T-helper 17 cell (primary cell): ENCODE measurements at places on chromosomes 3 and 15. TPM values are rescaled to one million over a fixed set of nuclear protein-coding genes. Genes with fewer than 3 reads are reported as not detected.

GRCh38 chr3:52546111-52546901, 9.9 kb downstream of the UQCC5 start:
- no peak for DNase-seq

DNA sequence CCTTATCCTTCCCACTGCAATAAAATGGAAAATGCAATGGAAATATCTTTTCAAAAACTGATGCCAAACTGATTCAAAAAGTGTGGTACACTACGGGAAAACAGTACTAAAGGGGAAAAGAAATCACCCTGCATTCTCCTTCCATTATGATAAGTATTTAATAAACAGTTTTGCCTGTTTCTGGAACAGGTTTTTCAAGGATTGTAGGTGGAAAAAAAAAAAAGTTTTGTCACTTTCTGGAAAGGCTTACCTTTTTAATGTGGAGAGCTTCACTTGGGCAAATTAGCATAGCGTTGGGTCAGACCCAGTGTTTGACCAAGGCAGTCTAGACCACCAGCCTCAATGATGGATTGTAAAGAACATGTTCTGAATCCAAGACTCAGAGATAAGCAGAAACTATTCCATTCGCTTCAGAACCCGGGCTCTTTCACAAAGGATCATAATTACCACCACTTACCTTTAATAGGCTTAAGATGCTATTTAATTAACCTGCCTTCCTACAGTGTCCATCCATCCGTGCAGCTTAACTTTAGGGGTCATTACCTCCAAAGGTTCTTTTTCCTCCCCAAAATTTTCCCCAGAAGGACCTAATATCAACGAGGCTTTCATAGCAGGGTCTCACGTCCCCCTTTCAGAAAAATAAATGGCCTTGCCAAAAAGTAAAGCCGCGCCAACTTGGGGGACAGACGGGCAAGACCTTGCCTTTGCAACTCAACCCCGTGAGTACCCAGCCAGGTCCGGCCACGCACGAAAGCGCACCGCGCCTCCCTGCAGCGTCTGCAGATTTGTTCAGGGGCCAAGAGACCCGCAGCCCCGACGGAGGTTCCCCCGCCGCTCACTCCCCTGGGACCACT, 1.0 kb downstream of the DCBLD2 start:
- no peak for DNase-seq

- DNase-seq, result no peak
Observed at GRCh38 chr3:123272547-123272946, 70.8 kb downstream of the SEC22A start.

The ZNF860 gene
- total RNA-seq, result not detected

GRCh38 chr3:62961874-62962556, 86.8 kb upstream of the CADPS start:
- DNase-seq, result no peak

- DNase-seq, result no peak
Observed at GRCh38 chr3:131299836-131300235, 81.7 kb upstream of the NUDT16 start.

DNA sequence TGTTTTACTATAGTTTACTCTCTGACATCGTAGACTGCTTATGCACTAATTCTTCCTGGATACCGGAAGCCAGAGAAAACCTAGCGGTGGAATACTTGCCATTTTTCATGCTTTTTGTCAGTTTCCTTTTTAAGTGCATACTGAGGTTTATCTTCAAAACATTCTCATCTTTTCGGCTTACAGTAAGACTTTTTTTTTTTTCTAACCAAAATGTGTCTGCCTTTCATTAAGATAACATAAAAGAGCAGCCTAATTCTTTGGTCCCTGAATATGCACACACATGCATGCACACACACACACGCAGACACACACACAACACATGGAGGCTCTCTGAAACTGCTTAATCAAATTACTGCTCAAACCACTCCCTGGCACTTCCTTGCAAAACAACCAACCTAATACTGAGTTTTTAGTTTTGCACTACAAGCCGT, 1.3 kb downstream of the ZNF445 start:
- no peak for DNase-seq

GRCh38 chr15:60660290-60661051, 181.5 kb upstream of the ICE2 start:
- DNase-seq, result no peak

GRCh38 chr15:48603922-48604321, 41.6 kb downstream of the FBN1 start:
- DNase-seq, result no peak

- no peak for DNase-seq
Observed at GRCh38 chr3:155303540-155304097, 10.1 kb upstream of the STRIT1 start.

The IL5RA gene
- 10.4 TPM for total RNA-seq

The PML gene
- total RNA-seq, result 47.6 TPM

The GUCA1C gene
- not detected for total RNA-seq

The CYP1A2 gene
- not detected for total RNA-seq

The LEKR1 gene
- total RNA-seq, result 0.75 TPM

DNA sequence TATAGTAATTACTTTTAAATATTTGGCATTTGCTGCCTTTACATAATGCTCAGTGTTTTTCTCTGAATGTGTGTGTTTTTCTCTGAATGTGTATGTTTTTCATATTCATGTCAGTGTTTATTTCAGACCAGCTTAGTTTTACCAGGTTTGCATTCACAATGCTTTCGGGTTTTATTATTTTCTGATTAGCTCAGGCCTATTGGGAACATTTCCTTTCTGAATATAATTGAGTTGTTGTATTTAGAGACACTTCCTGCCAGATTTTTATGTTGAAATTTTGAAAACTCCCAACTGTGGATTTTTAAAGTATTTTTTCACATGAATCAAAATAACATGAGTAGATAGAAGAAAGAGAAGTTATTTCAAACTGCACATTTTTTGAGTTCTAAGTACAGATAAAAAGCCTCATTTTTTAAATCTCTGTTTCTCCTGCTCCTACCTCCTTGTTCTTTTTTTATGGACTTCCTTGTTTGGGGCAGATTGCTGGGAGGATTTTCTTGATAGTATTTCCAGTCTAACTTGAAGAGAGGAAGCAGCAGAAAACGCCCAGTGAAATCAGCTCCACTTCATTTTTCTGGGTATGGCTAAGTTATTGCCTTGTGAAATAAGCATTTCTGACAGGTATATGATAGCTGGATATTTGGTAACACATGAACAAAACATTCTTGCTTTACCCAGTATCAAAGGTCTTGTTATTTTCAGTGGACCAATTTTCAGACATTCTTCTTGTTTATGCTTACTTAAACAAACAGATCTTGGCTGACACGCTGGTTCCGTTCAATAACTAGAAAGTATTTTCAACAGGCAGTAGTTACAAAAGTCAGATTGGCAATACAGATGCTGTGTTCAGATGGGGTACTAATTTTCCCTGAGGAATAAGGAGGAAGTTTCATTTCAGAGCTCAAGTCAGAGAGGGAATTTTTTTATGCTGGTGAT, 70.7 kb downstream of the RIOX2 start:
- DNase-seq, result no peak

DNA sequence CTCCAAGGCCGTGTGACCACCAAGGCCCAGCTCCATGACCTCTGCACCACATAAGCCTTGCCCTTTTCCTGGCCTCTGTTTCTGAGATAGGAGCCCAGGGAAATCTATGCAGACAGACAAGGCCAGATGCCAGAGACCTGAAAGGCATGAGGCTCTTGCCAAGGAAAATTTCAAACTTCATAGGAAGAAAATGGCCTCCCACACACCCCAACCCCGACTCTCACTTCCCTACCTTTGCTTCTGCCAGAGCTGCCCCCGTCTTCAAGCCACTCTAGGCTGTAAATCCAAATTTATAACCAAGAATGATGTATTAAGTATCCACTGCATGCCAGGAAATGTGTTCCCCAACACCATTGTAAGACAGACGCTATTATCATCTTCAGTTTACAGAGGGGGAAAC, 65.5 kb upstream of the HRH1 start:
- DNase-seq, result no peak

The STIMATE gene
- 41.1 TPM for total RNA-seq

- no peak for DNase-seq
Observed at GRCh38 chr3:90011131-90011530, 903.7 kb downstream of the EPHA3 start.

DNA sequence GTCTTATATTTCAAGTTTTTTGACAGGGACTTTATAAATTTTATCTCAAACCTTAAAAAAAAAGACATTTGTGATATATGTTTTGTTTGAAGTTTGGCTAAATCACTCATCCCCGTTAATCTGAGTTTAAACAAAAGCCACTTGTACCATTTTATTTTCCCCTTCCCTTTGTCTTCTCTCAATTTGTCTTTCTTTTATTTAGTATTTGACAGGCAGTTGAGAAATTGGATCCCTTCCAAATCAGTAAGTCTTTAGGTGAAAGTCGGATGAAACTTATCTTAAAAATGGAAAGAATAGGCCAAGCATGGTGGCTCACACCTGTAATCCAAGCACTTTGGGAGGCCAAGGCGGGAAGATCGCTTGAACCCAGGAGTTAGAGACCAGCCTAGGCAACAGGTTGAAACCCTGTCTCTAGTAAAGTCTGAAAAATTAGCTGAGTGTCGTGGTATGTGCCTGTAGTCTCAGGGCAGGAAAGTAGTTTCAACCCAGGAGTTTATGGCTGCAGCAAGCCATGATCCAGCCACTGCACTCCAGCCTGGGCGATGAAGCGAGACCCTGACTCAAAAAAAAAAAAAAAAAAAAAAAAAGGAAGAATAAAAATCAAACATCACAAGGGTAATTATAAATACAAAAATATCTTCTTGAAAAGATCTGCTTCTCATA, 394.6 kb upstream of the TPM1 start:
- DNase-seq, result no peak

The GCSAM gene
- 14.2 TPM for total RNA-seq

- DNase-seq, result no peak
Observed at GRCh38 chr3:179688850-179689249, 36.0 kb downstream of the USP13 start.

DNA sequence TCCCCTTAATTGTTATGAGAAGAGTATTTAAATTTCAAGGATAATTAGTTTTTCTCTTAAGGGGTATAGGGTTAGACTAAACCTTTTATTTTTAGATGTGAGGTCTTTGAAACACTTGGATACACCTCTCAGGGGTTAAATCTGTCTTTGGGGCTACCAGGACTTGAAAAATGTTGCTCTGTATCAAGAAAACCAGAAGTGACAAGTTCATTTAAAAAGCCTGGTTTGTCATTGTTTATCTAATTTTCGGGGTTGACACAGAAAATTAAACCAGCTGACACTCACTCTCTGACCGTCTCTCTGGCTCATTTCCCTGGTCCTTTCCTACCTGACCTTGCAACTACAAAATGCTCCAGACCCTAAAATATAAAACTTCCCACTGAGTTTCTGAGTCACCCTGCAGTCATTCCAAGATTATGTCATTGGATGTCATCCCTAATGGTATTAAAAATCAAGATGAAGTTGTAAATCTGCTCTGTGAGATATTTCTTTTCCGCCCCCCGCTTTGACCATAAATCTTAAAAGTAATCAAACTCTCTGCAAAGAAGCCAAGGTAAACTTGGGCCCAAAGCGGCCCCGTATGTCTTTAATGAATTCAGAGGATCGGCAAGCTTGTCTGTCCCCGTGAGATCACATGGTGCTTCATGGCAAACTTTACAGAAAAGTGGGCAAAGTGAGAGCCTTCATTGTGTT, 32.9 kb upstream of the SKOR1 start:
- no peak for DNase-seq

- no peak for DNase-seq
Observed at GRCh38 chr15:71223516-71223915, 108.2 kb downstream of the THSD4 start.

DNA sequence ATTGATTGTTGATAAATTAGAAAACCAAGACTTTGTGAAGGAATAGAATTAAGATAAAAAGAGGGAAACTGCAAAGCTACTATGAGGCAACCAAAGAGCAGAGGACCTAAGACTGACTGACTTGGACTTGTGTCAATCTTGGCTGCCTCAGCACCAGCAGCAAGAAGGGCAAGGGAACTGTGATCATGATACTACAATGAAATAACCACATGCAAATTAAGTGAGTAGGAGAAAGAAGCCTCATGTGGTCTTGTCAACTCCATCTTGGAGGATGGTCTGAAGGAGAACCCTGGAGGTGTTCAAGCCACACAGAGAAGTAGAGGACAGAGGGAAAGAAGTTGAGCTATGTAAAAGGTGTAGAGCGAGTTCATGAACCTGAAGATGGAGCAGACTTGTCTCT, 47.3 kb upstream of the THRB start:
- no peak for DNase-seq

The TGM4 gene
- not detected for total RNA-seq

The POPDC2 gene
- total RNA-seq, result 4.2 TPM

The ISLR gene
- not detected for total RNA-seq

DNA sequence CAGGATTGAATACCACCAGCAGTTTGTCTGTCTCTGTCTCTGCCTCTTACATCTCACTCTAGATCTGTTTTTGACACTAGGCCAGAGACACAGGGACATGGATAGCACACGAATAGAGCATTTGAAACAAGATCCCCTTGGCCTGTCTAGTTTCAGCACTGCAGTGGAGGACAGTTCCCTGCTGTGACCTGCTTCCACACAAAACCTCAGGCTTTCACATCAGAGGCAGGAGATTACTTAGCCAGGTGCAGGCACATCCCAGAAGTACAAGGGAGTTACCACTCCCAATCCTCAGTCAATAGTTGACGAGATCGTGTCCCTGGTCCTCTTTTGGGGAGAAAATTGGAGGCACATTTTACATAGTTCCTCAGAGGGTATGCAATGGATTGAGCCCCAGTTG, 34.0 kb upstream of the CCK start:
- no peak for DNase-seq

The ATP11B gene
- total RNA-seq, result 121 TPM

The NOX5 gene
- total RNA-seq, result not detected

- DNase-seq, result no peak
Observed at GRCh38 chr15:77864211-77865105, 213.1 kb downstream of the TBC1D2B start.

- DNase-seq, result no peak
Observed at GRCh38 chr15:47945872-47946650, 174.7 kb upstream of the SLC24A5 start.

DNA sequence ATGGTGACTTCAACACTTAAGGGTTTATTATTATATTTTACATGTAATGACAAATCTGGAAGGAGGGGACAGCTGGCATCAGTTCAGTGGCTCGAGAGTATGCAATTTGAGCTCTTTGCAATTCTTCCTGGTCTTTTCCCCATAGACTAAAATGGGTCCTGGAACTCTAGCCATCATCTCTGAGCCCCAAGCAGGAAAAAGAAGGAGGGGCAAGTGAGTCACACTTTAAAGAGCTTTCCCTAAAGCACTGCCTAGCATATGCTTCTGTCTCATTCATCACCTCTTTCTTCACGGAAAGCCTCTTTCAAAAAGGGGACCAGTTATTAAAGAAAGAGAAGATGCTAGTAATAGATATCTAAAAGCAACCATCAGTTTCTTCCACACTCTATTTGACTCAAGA, 466.3 kb downstream of the ZIC1 start:
- DNase-seq, result no peak

DNA sequence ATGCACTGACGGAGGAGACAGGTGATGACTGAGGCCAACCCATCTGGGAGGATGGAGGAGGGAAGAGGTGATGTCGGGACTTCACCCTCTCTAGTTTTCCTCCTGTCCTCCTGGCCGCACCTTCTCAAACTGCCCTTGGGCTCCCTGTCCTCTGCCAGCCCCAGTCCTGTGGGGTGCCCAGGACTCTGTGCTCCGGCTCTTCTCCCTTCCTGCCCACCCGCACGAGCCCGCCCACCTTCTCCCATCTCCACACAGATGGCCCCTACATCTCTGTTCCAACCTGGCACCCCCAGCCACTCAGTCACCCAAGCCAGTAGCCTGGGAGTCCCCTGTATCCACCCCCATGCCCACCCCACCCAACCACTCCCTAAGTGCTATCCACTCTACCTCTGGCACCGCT, 206.7 kb upstream of the LINGO1 start:
- no peak for DNase-seq

GRCh38 chr15:64247906-64248541, 85.2 kb upstream of the PPIB start:
- DNase-seq, result no peak

The THSD4 gene
- total RNA-seq, result not detected
